A549 treated with ZK216348 at 1 μM for 4 hours (cell line): ENCODE measurements at places on chromosomes 4 and X. TPM values are rescaled to one million over a fixed set of nuclear protein-coding genes. Genes with fewer than 3 reads are reported as not detected.

FGF5 gene
- 0.27 to 0.72 TPM (median 0.32 TPM) in 5 replicates for total RNA-seq

MAGEC1 gene
- total RNA-seq, result 0.15 TPM in 1 of 5 replicates, not detected in the others

MID1IP1 gene
- 20.1 to 40.3 TPM (median 34.9 TPM) in 5 replicates for total RNA-seq

FAM156A gene
- 12.0 to 23.8 TPM (median 14.8 TPM) in 5 replicates for total RNA-seq

SPINK2 gene
- 0.37 TPM in 1 of 5 replicates, not detected in the others for total RNA-seq
